ENCODE measurements at places on chromosomes 6 and 20.

DNA sequence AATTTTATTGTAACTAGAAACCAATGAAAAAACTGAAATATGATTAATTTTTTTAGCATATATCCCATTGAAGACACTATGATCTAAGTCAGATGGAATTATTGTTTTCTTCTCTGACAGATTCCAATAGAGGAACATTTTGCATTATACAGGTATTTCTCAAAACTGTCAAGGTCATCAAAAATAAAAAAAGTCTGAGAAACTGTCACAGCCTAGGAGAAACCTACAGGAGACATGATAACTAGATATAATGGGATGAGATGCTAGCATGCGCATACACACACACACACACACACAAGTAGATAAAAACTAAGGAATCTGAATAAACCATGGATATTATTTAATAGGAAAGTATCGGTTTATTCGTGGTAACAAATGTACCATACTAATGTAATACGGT is 161.9 kb upstream of the HCRTR2 start:
- DNase-seq = no peak

GRCh38 chr6:74899416-74899815 is 306.4 kb downstream of the COL12A1 start:
- DNase-seq = no peak

DNA sequence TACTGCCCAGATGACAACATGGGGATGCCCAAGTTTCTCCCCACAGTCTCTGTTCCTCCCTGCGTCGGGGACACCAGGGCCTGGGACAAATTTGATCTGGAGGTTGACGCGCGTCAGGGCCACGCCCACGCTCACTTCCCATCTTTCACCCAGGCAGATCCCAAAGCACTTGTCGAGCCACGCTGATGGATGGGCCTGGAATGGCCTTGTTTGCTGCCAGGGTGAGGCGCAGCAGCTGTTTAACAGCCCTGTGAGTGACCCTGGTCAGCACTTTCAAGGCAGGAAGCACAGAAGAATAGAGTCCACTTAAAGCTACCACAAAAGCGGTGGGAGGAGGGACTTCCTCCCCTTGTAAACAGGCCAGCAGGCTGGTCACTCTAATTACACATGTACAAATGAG is 324.7 kb upstream of the JARID2 start:
- no peak for DNase-seq

- DNase-seq = no peak
Measured at GRCh38 chr6:132404736-132405135, 3.5 kb upstream of the MOXD1 start.

DNA sequence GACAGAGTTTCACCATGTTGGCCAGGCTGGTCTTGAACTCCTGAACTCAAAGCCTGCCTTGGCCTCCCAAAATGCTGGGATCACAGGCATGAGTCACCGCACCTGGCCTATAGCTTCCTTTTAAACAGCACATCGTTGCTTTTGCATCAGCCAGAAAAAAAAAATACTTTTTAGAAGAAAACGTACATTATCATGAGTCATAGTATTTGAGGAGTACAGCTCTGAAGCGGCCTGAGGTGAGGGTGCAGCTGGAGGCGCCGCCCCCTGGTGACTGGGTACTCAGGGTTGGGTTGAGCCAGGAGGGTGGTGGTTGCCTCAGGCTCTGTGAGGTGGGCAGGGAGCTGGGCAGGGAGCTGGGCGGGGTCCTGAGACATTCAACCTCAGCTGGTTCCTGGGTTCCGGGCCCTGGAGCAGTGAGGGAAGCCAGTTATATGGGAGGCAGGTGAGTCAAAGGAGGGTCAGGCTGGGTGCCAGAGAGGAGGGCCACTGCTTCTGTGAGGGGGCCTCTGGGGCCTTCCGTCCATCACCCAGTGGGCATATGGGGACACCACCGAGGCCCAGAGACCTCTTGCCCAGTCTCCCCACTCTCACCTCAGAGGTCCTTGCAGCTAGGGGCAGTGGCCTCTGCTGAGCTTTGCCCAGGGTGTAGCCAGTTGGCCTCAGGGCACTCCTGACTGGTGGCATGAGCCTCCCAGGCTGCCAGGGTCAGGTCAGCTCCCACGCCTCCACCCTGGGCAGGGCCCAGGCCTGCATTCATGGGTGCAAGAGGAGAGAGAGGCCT is 11.7 kb upstream of the ID1 start:
- DNase-seq = no peak

- DNase-seq = no peak
Measured at GRCh38 chr6:123661105-123661891, 24.5 kb upstream of the TRDN start.

GRCh38 chr6:42702200-42702599 is 20.2 kb downstream of the PRPH2 start:
- DNase-seq = no peak

- no peak for DNase-seq
Measured at GRCh38 chr6:169802790-169803189, 51.4 kb downstream of the ERMARD start.

GRCh38 chr6:100449239-100449691 is 15.5 kb downstream of the SIM1 start:
- DNase-seq = no peak

DNA sequence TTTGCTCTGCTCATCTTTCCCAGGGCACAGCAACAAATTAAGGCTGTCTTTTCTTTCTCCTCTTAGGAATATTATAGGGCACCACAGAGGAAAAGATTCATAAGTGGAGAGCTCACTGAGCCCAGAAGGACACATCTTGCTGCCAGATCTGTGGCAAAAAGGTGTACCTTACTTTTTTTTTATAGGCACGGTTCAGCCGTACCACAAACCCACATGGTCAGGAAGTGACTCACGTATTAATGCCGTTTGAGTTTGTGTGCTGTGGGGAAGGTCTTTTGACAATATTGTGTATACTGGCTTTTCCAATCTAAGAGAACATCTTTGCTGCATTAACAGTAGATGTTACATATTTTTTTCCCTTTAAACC is 28.4 kb downstream of the PAQR8 start:
- no peak for DNase-seq

GRCh38 chr20:58660855-58661597 is 9.9 kb downstream of the STX16 start:
- DNase-seq = no peak

DNA sequence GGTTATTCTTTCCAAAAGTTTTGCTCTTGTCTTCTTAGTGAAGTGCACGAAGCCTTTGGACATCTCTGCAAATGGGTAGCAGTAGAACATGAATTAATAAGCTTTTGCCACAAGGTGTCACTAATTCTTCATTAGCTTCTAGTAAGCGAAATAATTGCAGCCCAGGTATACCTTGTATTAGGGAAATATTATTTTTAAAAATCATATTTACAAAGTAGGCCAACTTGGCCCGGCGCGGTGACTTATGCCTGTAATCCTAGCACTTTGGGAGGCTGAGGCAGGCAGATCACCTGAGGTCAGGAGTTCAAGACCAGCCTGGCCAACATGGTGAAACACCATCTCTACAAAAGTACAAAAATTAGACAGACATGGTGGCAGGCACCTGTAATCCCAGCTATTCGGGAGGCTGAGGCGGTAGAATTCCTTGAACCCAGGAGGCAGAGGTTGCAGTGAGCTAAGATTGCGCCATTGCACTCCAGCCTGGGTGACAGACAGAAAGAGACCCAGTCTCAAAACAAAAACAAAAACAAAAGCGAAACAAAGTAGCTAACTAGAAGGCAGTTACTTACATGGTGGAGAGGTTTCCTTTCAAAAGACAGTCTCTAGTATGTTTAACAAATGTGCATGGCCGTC is 8.8 kb upstream of the RSPH3 start:
- no peak for DNase-seq

DNA sequence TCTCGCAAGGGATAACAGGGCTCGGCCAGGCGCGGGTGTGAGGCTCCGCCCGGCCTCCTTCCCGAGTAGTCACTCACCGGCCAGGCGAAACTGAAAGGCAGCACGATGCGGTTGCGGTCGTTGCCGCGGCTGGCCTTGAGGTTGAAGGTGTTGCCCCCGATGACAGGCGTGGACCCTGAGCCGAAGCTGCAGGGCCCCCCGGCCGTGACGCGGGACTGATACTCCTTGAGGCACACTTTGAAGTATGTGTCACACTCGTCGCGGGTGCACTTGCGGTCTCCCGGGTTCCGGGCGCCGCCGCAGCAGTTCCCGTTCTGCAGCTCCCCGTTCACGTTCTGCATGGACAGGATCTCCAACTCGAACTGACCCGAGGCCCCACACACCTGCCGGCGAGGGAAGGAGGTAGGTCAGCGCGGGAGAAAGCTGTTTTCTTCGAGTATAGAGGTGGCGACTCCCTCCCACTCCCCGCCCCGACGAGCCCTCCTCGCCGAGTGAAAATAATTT is 1.1 kb downstream of the JAG1 start:
- no peak for DNase-seq

DNA sequence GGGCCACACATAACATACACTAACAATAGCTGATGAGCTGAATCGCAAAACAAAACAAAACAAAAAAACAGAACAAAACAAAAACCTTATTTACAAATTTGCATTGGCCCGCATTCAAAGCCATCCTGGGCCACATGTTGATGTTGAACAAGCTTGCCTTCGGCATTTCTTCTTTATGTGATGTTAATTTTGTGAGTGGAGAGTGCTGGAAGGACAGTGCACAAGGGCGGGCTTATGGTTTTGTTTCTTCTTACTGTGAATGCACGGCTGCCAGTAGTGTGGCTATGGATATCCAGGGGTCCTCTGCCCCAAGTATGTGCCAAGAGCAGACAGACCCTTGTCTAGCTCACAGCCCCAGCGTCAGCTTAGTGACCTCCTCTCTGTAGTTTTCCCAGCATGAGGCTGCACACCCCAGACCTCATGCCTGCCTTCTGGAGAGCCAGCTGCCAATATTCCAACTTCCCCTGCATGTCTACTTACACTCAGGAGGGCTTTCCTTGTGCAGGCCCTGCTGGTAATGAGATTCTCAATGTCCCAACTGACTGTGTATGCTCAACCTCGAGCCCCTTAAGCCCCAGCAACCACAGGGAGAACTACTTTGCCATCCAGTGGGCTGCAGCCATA is 24.9 kb downstream of the ZNF292 start:
- no peak for DNase-seq

GRCh38 chr6:28090917-28091586 is 10.7 kb downstream of the ZNF165 start:
- no peak for DNase-seq

- no peak for DNase-seq
Measured at GRCh38 chr20:63697357-63697867, 960 bp downstream of the TNFRSF6B start.

DNA sequence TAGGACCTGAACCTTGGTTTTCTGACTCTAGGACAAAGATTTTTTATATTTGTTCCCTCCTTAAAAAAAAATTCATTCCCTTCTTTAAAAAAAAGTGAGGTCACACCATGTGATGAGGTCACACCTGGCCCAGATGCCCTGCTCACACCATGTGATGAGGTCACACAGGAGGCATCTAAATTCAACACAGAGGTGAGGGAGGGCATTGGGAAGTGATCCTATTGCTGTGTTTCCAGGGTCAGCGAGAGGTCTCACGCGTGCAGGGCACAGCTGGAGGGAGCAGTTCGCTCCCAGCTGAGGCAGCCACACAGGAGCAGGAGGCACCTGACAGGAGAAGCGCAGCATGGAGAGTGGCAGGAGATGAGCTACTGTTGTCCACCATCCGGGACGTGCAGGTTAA is 92.5 kb downstream of the SLC22A23 start:
- DNase-seq = no peak

GRCh38 chr6:30554962-30555815 is 1.1 kb downstream of the GNL1 start:
- no peak for DNase-seq

- no peak for DNase-seq
Measured at GRCh38 chr6:67560068-67560467, 1075.0 kb upstream of the ADGRB3 start.

DNA sequence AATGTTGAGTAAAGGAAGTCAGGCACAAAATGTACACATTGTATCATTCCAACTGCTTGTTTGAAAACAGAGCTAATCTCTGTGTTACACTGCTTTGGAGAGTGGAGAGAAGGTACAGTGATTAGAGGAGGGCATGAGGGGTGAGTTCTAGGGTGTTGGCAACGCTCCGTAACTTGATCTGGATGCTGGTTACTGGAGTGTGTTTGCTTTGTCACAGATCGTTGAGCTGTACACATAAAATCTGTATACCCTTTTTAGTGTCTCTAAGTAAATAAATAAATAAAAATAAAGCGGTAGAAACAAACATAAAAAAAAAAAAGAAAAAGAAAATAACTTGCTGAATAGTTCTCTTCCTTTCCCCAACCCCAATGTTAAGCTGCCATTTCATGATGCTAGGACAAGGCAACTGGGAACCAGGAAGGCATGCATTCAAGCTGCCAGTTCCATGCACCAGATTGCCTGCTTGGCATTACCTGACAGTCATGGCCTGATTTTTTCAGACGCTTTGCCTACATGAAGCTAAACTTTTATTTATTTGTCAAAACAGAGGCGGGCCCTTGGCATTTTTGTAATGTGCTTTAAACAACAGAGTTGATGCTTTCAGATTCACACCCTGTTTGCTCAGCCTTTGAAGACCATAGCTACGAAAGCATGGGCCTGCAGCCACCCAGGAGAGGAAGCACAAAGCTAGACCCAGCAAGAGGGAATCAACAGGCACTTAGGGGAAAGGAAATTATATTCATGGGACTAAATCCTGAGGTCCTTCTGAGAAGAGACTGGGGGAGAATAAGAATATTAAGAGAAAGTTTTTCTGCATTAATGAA is 21.2 kb downstream of the TNFRSF21 start:
- no peak for DNase-seq

DNA sequence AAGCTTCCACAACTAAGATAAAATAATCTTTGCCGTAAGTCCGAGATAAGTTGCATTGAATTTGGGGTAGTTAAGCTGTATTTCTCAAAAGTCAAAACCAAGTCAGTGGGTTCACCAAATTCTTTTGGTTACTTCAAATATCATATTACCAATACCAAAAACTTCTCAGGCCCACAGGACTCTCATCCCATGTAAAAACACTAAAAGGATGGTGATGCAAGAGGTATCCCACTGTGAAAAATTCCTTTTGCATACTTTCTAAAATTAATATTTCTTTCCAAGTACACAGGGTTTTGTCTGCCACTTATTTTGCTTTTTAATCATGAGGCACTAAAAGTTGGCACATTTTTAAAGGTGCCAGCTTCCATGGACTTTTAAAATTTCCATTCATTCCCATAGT is 151.3 kb downstream of the GJA10 start:
- DNase-seq = no peak

DNA sequence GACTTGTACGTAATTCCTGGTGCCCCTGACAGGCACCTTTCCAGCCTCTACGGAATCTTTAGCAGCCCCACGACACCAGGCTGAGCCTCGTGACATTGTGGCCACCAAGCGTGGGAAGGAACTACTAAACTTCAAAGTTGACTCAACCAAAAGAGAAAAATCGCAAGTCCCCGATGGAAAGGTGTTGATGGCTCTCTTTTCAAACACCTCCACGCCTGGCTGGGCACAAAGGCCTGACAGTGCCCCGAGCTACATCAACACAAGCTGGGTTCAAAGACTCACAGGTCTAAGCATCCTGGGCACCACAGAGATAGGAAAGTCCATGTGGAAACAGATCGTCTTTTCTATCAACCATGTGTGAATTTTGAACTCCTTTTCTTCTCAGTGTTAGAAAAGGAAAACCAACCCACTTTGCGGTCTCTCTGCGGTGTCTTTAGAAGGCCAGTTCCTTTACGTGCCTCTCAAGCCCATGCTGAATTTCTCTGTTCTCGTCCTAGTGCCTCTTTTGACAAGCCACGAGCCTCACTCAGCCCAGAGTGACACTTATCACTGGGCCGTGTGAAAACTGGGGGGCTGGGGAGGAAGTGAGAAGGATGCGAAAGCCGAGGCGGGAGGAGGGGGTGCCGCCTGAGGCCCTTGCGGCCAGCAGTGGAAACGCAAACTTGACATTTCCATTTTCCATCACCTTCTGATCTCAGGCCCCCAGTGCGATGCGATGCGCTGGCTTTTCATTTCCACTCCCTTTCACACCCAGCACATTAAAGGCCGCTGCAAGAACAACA is 59.4 kb downstream of the GFOD1 start:
- DNase-seq = no peak

Measured in retinal pigment epithelial cell (primary cell).